ENCODE measurements at places on chromosomes 11 and 22.

GRCh38 chr22:23200898-23201297, 20.6 kb downstream of the BCR start:
- DNase-seq: no peak

DNA sequence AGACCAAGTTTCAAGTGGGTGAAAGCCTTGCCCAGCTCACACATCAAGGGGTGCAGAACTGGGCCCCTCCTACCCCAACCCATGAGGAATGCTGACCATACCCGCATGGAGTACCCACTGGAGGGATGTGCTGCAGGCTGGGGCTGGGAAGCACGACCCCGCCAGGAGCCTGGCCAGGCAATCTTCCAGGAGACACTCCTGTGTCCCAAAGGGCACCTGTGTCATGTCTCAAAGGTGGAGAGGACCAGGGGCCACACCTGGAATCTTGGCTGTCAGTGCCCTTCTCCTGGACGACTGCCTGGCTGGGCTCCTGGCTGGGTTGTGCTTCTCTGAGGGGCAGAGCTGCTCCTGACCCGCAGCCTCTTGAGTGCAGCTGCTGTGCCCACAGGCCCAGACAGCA, 6.7 kb downstream of the ARAP1 start:
- DNase-seq: no peak

DNA sequence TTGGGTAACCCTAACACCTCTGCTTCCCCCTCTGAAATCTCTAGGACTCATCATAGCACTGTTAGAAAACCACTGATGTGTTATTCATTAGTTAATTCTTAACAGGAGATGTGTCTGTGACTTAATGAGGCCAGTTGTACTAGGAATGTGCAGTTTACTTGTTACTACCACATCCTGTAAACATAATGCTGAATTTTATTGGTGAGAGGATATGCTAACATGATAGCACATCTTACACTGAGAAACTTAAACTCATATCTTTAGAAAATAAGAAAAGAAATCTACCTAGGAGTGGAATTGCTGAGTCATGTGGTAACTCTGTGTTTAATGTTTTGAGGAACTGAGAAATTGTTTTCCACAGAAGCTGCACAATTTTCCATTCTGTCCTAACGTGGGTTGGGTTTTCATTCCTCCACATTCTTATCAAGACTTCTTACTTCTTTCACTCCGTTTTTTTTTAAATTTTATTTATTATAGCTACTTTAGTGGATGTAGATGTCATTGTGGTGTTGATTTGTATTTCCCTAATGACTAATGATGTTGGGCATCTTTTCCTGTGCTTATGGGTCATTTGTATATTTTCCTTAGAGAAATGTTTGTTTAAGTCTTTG, 33.7 kb downstream of the RNF121 start:
- DNase-seq: no peak

GRCh38 chr11:91786097-91786496, 438.5 kb upstream of the FAT3 start:
- no peak for DNase-seq

- no peak for DNase-seq
These were observed 821.3 kb downstream of the BRD1 start for GRCh38 chr22:49006207-49007012.
